ENCODE measurements at places on chromosomes 3 and 15. TPM values are rescaled to one million over a fixed set of nuclear protein-coding genes. Genes with fewer than 3 reads are reported as not detected.
A peak's percentile ranks its signal among the peaks of the same experiment; 100 is the strongest.

DNA sequence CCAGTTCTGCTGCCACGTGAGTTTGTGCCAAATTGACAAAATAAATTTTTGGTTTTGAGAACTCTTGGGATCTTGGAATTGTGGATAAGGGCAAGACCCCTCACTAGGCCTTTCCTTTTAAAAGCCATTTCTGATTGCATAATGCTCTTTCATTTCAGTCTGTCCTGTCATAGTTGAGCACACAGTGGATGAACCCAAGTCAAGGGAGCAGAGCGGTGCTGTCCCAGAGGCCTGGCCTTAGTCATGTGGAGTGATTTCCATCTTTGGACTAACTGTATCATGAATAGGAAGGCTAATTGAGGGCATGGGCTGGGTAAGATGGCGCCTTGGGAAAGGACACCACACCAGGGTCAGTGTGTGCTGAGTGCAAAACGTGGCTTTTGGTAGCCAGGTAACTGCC lies 304.0 kb downstream of the UACA start:
- DNase-seq, result no peak

DNA sequence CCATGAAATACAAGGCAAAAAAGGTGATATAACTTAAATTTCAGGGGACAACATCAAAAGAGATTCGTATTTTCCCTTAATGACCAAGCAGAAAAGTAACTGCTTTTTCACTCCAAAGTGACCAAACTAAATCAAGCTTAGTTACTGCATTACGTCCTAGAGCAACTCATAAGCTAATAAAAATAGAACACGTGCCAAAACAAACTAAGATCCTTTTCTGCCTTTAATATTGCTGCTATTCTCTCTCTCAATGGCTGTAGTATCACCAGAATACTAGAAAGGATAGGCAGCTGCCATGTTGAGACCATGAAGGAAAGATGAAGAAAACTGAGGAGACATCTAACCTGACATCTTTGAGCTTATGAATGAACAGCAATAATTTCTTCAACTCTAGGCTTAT lies 43.3 kb downstream of the UBXN7 start:
- DNase-seq, result no peak

DNA sequence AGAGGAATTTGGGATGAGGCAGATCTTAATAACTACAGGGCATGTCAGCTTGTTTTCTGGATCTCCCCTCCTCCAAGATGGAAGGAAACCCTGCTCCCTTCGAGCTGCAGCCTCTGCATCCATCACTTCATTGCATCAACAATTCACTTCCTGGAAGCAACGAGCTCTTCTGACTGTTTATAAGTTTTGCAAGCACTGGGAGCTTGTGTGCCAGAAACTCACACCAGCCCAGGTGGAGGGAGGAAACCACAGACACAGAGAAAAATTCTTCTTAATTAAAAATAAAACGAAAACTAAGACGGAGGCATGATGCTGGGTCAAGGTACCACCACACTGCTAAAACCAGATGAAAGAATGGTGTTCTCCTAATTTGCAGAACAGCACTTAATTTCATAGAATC lies 10.6 kb downstream of the LRIG1 start:
- peak; percentile 8 for DNase-seq

DNA sequence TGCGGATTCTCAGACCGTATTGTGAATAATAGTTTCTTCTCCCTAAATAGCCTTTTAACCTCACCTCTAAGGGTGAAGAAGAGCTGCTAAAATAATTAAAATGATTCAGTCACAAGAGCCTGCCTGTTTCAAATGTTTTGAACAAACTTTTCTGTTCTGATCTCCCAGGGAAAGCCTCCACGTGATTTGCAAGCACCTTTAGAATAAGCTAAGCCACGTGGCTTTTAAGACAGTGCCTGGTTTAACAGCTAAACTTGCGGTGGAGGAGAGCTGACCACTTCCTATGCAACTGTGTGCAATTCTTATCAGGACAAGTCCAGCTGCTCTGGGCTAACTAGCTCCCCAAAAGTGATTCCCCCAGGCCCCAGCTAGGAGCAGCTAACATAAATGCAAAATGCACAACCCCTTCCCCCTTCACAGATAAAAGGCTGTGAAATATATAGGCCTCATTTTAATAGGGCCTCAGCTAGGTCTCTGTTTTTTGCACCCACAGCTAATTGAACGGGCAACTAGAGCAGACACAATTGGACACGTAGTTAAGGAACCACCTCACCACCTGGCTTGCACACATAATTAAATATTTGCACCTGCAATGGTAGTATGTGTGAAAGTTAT lies 401.2 kb upstream of the NR2F2 start:
- no peak for DNase-seq

DNA sequence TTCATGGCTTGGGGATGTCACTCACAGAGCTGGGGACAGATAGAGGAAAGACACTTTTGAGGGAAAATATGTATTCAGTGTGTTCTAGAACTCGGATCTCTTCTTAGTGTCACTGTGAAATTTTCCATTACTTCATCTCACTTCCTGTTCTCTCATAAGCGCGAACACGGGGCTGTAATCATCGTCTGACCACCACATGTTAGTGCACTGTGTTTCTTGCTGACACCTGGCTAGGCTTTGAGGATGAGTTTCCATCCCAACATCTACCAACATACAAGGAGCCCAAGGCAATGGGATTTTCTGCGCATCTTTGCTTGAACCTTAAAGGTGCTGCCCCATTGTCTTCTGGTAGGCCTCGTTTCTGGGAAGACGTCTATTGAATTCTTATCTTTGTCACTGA lies 84.0 kb downstream of the LIPC start:
- no peak for DNase-seq

GRCh38 chr3:180749796-180750195 lies 70.5 kb upstream of the CCDC39 start:
- no peak for DNase-seq

DNA sequence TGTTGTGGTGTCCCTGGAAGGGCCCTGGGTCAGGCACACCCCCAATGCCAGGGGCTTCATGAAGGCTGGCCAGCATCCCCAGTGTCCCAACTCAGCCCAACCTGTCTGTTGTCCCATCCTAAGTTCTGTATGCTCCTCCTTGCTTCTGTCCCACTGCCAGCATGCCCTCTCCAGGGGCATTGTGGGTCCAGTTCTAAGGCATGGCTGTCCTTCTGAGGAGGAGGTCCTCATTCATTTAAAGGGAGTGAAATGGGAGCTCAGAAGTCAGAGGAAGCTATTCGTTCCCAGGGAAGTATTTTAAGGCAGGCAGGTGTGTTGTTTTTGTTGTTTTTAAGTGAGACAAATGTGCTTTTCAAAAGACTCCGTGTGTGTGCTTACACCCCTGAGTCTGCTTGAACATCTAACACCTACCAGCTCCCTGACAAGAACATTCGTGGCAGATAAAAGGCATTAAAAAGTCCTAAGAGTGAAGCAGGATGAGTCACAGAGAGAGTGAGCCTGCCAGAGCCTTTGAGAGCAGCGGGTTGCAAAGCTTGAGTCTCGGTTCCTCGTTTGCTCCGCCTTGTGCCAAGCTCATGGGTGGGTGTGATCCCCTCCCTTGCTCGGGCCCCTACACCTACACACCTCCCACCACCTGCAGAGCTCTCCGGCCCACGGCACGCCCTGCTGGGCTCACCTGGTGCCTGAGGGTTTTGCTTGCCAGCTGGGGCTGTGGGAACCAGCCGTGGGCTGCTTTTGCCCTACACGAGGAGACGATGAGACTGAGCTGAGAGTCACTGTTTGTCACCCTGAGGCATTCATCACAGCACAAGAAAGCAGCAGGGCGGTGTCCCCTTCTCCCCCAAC lies 183.4 kb upstream of the TOPAZ1 start:
- DNase-seq, result peak; percentile 87

DNA sequence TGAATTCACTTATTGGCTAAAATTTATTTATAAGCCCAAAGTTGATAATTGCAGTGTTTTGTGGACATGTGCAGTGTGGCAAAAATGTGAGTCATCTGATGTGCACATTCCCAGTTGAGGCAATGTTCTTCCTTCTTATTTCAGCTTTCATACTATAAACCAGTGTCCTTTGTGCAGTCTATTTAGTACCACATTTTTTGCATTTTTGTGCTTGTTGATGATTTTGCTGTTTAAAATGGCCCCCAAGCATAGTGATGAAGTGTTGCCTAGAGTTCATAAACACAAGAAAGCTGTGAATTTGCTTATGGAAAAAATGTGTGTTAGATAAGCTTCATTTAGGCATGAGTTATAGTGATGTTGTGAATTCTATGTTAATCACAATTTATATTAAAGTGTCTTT lies 19.4 kb upstream of the IL20RB start:
- peak; percentile 71 for DNase-seq

DNA sequence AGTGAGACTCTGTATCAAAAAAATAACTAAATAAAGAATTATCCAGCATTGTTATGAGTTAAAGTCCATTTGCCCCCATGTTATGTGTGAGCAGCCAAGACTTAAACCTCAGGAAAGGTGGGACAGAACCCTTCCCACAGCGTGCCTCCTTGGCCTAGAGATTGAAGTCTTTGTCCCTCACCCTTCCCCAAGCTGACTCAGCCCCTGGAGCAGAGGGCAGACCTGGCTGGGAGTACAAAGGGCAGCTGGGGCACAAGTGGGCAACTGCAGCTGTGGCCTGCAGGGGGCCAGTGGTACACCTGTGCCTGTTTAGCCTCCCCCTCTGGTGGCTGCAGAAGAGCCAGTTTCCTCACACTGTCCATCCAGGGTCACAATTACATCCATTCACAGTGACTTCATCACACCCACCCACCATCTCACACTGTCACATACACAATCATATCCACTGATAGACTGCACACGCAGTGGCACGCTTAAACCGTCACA lies 940 bp upstream of the ACY1 start:
- peak; percentile 59 for DNase-seq

- peak; percentile 55 for DNase-seq
Observed at GRCh38 chr15:82663186-82663600, 16.0 kb upstream of the CPEB1 start.

- no peak for DNase-seq
Observed at GRCh38 chr15:87200149-87200548, 1056.4 kb downstream of the NTRK3 start.

- DNase-seq, result peak; percentile 66
Observed at GRCh38 chr3:185715091-185715490, 109.8 kb downstream of the IGF2BP2 start.

- no peak for DNase-seq
Observed at GRCh38 chr15:33941279-33942063, 26.8 kb upstream of the CHRM5 start.

GRCh38 chr15:51688863-51689262 lies 7.6 kb downstream of the SCG3 start:
- peak; percentile 21 for DNase-seq

- peak; percentile 44 for DNase-seq
Observed at GRCh38 chr3:86989006-86989405, 1.9 kb downstream of the VGLL3 start.

Gene RHCG
- not detected for total RNA-seq

Gene CYP8B1
- total RNA-seq, result not detected

Gene CPLX3
- not detected for total RNA-seq

Gene XCR1
- total RNA-seq, result not detected

Gene ITIH1
- total RNA-seq, result not detected

Gene P2RY14
- total RNA-seq, result not detected

Gene PLA2G4D
- total RNA-seq, result not detected

Gene ATP13A5
- total RNA-seq, result not detected

Gene GREM1
- 935 TPM for total RNA-seq

Gene RTP1
- not detected for total RNA-seq

Gene SLC12A1
- total RNA-seq, result not detected

Gene UNC13C
- not detected for total RNA-seq

Gene TM4SF18
- not detected for total RNA-seq

Gene NANOGP8
- not detected for total RNA-seq

Gene LRRC31
- total RNA-seq, result not detected

Gene GUCA1C
- not detected for total RNA-seq

All from GM23248 (cell line).